Stimulated activated CD8-positive, alpha-beta memory T cell treated with anti-CD3 and anti-CD28 coated beads, Interleukin-15, amount 100 ng/mL, for 1 hour (primary cell): ENCODE measurements at places on chromosomes 5 and 9.

- DNase-seq: no peak
Observed at GRCh38 chr5:175438234-175438857, 5.6 kb downstream of the DRD1 start.

- no peak for DNase-seq
Observed at GRCh38 chr5:129400395-129400983, 59.6 kb upstream of the ADAMTS19 start.

DNA sequence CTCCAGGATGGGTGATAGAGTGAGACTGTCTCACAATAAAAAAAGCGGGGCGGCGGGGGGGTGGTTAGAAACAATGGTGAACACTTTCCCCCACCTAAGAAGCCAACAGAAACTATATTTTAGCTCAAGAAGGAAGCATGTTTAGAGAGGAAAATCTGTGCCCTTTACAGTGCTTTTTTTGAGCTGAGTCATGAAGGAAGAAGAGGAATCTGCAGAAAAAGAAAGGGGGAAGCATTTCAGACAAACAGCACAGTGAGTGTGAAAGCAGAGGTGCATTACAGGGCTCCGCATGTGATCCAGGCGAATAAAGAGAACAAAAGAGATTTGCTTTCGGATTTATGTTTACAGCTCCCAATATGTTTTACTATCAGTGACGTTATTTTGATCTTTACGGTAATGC, 1504.6 kb upstream of the WWC1 start:
- DNase-seq: no peak

- DNase-seq: no peak
Observed at GRCh38 chr5:124060011-124060410, 548.0 kb downstream of the CSNK1G3 start.

DNA sequence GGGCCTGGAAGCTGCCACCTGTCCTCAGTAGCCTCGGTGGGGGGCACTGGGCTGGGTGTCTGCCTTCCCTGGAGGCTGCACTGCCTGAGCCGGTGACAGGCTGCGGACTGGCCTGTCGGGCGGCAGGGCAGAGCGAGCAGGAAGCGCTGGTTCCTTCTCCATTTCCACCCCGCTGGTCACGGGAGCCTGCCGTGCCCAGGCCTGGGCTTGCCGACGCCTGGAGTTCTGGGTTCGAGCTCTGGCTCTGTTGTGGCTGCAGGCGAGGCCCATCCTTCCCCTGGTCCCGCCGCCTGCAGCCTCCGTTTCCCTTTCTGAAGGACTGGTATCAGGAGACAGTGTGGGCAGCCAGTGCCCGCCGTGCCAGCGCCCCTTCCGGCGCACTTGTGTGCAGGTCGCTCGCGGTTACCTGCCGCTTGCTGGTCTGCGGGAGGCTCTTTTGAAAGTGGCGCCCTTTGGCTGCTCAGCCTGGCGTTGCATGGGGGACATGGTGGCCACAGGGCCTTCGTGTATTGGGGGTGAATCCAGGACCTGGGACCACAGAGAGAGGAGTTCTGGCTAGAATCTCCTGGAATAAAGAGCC, 34.0 kb downstream of the RXRA start:
- DNase-seq: no peak

- DNase-seq: no peak
Observed at GRCh38 chr5:72146056-72146455, 38.8 kb downstream of the MAP1B start.

- no peak for DNase-seq
Observed at GRCh38 chr5:88954511-88954910, 71.5 kb upstream of the MEF2C start.
